ENCODE measurements at places on chromosomes 7 and 10. TPM values are rescaled to one million over a fixed set of nuclear protein-coding genes. Genes with fewer than 3 reads are reported as not detected.

SRRM3 gene
- 0.40 TPM for total RNA-seq

GNGT1 gene
- not detected for total RNA-seq

ZNF786 gene
- 6.3 TPM for total RNA-seq

CRPPA gene
- 4.5 TPM for total RNA-seq

TFEC gene
- not detected for total RNA-seq

DNAJB6 gene
- 152 TPM for total RNA-seq

NPTX2 gene
- total RNA-seq: 3,060 TPM

NPY gene
- total RNA-seq: not detected

NPFFR1 gene
- total RNA-seq: not detected

PTN gene
- total RNA-seq: 5.7 TPM

HABP2 gene
- not detected for total RNA-seq

PFKFB3 gene
- 23.3 TPM for total RNA-seq

CLRN3 gene
- total RNA-seq: not detected

PRF1 gene
- total RNA-seq: not detected

SAP25 gene
- not detected for total RNA-seq

GPR15LG gene
- not detected for total RNA-seq

NME8 gene
- not detected for total RNA-seq

TMEM196 gene
- total RNA-seq: not detected

SEMA3D gene
- under 0.01 TPM for total RNA-seq

INA gene
- total RNA-seq: not detected

SLC16A12 gene
- 0.45 TPM for total RNA-seq

Data from LHCN-M2 (cell line).